ENCODE measurements at places on chromosomes 1 and 21.

DNA sequence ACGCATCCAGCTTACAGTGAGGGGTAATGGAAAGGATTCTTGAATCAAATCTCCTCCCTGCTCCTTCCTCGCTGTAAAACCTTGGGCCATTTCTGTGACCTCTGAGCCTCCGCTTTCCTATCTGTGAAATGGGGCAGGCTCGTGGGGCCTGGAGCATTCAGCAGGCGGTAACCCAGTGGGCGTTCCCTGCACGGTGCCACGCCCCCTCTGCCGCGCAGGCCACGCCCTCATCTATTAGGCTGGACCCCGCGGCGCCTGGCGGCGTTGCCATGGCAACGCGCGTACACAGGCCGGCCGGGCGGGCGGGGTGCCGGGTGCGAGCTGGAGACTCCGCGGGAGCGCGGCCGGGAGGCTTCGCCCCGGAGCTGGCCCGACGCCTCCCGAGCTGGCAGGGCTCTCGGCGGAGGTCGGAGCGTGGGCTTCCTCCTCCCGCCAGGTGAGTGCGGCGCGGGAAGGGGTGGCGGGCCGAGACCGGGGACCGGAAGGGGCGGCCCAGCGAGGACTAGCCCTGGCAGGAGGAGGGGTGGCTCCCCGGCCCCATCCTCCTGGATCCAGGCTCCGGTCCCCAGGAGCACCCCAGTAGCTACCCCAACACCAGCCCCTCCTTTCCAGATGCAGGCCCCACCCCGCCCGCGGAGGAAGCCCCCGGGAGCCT is at the start of gene FHAD1:
Gene FHAD1 (plus strand): TSS at position 264 of the 655 bp plus-strand sequence. CDS start 4,562 bp downstream, outside the sequence.
- peak; percentile 72 for DNase-seq

DNA sequence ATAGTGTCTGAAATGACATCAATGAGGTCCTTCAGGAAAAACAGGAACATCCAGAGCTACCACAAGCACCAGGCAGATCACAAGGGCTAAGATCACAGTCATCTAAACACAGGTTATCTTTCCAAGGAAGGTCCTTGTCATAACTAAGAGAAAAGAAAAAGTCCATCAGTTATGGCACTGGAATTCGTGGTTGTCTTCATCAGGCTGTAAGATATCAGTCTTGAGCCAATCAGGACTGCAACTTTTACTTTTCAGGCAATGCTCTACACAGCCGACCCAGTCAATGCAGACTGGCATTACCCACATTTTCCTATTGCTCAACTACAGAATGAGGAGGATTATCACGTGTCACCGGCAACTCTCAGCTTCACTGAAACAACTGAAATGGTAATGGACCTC is 26.4 kb downstream of the SORT1 start:
- no peak for DNase-seq

DNA sequence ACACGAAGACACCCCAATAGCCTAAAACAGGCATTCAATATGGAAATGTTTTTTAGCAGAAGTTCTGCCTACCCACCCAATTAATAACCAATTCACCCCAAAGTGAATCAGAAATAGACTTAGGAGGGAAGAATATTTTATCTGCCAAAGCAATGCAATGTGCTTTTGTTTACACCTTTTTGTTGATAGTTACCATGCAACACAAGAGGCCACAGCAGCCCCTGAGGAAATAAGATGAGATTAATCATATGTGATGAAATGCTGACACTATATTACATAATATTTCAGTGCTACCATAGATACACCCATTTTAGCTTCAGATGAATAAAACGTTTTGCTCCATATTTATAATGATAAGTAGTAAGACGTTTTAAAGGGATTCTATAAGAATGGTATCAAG is 60.9 kb upstream of the RGS2 start:
- DNase-seq, result no peak

- no peak for DNase-seq
These were observed 155.0 kb downstream of the SETD4 start for GRCh38 chr21:35905096-35905962.

DNA sequence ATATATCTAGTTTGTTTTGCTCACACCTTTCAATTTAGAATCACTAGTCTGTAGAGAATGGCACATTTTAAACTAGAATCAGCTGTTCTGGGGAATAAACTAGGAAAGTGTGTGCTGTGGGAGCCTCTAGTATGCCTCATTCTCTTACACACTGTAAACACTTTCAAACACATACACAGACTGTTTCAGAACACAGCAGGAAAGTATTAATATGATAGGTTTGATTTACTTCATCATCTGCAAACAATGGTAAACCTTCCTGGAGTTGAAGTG is 67.1 kb upstream of the ABCG1 start:
- DNase-seq, result no peak

- no peak for DNase-seq
These were observed at the start of gene PTAFR for GRCh38 chr1:28176492-28177470. Gene PTAFR, minus strand, starts transcription at chr1:28176690. Its CDS starts 25,669 bp downstream, at chr1:28151021.

DNA sequence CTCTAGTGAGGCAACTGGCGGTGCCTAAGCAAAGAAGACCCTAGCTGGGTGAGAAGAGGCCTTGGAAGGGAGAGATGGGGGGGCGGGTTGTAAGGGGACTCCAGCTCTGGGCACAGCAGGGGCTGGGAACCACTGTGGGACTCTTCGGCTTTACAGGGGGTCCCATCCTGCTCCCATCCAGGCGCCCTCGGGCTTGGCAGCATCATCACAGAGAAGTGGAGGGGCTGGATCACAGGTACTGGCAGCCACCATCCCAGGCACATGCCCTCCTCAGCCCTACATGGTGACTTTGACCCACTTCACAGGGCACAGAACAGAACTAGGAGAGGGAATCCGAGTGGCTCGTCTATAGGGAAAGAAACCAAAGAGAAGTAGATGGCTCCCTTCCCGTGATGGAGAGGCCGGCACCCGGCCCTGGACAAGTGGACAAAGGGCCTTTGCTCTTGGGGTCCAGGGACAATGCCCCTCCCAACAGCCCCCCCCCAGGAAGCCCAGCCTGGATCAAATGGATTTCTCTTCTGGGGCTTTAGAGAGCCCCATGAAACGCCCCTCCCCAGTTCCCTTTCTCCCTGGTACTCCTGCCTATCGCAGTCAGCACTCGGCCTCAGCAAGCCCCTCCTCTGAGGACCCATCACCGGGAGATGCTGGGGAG is 54.0 kb upstream of the ECE1 start:
- no peak for DNase-seq

DNA sequence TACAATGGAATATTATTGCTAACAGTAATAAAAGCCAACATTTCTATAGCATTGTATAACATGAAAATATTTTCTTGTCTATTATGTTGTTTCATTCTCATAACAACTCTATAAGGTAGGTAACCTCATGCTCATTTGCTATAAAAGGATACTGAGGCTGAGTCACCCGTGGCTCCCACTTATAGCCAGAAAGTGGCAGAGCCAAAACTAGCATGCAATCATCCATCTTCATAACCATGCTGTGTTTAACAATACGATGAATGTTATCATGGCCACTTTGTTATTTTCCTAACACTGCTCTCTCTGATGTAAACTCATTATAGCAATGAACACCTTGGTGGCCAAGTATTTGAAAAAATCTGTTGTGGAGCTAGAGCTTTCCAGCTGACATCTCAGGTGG is 80.8 kb upstream of the JUN start:
- no peak for DNase-seq

DNA sequence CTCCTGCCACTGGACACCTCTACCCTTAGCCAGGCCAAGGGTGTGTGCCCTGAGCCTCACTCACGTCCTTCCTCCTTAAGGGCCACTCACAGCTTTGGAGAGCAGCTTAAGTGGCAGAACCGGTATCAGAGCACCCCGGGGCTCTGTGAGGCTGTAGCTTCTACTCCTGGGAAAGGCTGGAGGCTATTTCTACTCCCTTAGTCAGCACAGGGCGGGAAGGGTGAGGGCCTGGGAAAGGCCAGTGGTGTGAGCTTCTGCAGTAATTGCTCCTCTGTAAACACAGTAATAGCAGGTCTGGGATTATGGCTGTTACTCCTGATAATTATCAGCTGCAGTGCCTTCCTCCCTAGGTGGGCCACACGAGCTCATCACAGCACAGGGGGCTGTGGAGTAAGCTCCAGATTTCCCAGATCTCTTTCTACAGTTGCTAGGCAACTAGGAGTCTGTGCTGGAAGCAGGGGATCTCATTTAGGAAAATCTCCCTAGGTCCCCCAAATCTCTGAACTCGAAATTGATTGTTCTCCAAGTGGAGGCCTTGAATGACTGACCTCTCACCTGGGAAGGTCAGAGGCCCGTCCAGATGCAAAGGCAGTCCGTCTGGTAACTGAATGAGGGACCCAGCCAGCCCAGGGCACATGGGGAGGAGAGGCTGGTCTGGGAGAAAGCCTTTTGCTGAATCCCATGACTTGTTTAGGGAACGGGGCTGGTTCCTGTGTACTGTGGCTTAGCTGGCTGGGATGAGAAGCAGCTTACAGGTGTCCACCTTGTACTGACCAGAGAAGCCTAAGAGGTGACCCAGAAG is 29.3 kb downstream of the IER5 start:
- DNase-seq, result peak; percentile 65

- no peak for DNase-seq
These were observed 5.9 kb downstream of the CDC14A start for GRCh38 chr1:100358210-100358609.

DNA sequence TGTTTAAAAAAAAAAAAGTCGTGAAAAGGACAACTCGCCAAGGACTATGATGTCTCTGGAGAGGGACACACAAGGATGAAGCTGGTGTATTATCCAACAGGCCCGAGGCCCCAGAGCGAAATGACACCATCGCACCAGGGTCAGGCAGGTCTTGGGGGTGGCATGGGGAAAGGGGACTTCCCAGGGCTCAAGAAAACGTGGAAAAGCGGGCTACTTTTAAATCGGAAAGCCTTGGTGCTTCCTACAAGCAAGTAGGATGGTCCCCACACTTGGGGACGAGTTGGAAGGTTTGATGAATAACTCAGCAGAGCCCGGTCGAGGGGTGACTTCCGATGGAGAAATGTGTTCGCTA is 505 bp upstream of the GNPAT start:
- DNase-seq, result no peak

DNA sequence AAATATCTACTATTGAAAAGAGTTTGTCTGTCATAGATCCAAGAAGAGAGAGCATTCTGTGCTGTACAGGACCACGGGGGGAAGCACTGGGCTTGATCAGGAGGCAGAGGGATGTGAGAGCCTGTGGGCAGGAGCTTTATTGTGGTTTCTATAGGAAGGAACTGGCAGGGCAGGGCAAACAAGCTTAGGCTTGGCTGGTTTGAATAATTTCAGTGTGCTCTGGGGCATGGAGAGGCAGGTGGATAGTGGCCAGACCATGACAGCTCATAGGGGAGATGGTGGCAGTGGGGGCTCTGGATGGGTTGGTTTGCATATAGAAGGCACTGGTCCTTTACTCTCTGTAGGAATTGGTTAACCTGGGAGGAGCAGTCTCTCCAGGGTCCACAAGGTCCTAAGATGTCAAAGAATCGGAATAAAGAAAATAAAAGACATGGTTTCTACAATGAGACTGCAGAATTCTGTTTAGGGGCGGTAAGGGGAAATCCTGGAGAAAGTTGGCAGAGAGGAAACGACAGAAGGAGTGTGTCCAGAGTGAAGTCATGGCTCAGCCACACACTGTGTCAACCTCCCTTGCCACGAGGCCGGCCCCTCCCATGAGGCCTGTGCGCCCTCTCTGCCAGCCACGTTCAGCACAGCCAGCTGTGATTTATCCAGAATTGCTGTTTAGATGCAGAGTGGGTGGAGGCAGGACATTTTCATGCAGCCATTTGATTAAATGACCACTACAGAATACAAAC is 81.7 kb upstream of the PGBD5 start:
- peak; percentile 69 for DNase-seq

DNA sequence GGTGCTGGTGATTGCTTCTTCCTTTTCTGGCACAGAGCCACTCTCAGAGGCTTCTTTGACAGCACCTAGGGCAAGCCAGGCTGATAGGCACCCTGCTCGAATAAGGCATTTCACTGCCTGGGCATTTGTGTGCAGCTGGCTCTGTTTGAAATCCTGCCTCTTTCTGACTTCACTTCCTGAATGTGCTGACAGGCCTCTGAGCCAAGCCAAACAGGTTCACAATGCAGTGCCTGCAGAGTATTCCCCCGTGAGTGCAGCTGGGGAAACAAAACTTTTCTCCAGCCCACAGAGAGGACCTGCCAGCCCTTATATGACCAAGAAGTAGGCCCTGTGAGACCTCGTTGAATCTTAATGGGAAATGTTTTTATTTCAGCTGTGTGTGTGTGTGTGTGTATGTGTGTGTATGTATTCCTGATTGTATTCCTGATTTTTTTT is 10.4 kb downstream of the JUN start:
- DNase-seq, result no peak

- DNase-seq, result no peak
These were observed 84.9 kb downstream of the KIF14 start for GRCh38 chr1:200535605-200536004.

DNA sequence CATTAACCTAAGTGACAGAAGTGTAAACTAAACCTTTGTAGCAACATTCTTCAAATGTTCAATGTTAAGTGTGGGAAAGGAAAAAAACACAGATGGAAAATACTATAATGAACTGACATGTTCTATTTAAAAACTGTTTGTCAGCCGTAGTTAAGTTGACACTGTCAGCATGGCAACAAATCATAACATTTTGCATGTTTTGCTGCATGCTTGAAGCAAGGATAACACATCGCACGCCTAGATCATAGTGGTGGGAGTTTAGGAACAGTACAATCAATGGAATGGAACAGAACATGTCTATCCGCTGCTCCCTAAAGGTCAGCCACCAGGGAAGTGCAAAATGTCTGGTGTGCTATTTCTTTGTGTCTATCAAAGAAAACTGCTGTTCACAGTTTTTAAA is 62.5 kb upstream of the ESRRG start:
- DNase-seq, result peak; percentile 76

GRCh38 chr1:119737040-119737682 is 25.4 kb downstream of the PHGDH start:
- DNase-seq, result peak; percentile 19

- DNase-seq, result no peak
These were observed 147.9 kb upstream of the POU3F1 start for GRCh38 chr1:38194472-38194871.

GRCh38 chr1:160657250-160657781 is 10.5 kb upstream of the SLAMF1 start:
- no peak for DNase-seq

DNA sequence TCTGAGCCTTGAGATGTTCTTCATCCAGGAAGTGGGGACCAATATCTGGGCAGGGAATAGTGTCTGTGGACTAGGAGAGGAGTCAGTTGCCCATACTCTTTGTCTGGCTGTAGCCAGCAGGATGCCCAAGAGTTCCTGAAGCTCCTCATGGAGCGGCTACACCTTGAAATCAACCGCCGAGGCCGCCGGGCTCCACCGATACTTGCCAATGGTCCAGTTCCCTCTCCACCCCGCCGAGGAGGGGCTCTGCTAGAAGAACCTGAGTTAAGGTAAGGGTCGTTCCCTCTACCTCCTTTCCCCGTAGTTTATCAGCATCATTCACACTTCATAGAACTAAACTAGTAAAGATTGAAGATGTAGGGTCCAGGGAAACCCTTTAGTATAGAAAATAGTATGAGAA is 3.4 kb upstream of the PPOX start:
- no peak for DNase-seq

DNA sequence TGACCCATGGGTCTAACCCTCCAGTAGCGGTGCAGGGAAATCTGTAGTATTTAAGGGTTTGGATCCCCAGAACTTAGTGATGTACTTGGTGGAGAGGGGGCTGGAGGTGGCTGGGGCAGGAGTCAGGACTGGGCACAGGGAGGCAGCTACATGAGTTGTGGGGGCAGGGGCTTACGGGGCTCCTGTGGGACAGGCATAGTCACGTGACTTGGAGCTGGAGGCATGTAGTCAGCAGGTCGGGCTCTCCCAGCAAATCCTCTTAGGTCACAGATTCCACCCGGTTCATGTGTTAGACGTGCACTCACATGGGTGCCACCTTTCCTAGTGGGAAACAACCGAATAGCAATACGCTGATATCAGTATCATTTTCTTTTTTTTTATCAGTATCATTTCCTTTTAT is 112.1 kb downstream of the PCP4 start:
- DNase-seq, result no peak

GRCh38 chr1:241611063-241611462 is 29.1 kb downstream of the CHML start:
- no peak for DNase-seq
